Activated CD4-positive, CD25-positive, alpha-beta regulatory T cell (primary cell): ENCODE measurements at places on chromosomes 11 and 22.

DNA sequence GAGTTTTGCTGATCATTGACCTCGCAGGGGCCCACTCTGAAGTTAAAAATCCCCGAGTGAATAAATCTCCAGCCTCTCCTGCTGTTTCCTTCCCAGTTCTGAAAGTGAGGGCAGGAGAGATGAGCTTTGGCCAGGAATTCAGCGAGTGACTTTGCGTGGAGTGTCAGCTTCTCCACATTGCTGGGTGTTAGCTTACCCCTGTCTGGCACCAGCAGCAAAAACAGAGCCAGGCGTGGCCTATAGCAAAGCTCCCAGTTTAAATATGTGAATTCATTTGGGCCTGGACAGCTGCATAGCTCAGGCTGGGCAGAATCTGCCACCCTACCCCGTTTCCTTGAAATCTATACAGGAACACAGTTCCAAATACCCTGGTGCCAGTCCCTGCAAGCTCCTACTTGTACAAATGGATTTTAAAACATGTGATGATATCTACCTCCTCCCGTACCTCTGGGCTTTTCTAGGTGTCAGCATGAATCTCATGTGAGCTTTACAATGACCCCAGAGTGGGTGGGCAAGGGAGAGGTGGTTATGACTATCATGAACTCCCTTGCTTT is 25.6 kb downstream of the TIMP3 start:
- no peak for DNase-seq

GRCh38 chr11:94653561-94653960 is 86.4 kb downstream of the PIWIL4 start:
- DNase-seq: no peak

GRCh38 chr11:118636569-118637290 is 29.3 kb downstream of the PHLDB1 start:
- no peak for DNase-seq

- DNase-seq: no peak
These were observed 477 bp downstream of the ZBTB16 start for GRCh38 chr11:114059984-114060391.

GRCh38 chr11:123547180-123547579 is 107.2 kb downstream of the SCN3B start:
- DNase-seq: no peak

- no peak for DNase-seq
These were observed 289.2 kb downstream of the MN1 start for GRCh38 chr22:27512283-27512761.

DNA sequence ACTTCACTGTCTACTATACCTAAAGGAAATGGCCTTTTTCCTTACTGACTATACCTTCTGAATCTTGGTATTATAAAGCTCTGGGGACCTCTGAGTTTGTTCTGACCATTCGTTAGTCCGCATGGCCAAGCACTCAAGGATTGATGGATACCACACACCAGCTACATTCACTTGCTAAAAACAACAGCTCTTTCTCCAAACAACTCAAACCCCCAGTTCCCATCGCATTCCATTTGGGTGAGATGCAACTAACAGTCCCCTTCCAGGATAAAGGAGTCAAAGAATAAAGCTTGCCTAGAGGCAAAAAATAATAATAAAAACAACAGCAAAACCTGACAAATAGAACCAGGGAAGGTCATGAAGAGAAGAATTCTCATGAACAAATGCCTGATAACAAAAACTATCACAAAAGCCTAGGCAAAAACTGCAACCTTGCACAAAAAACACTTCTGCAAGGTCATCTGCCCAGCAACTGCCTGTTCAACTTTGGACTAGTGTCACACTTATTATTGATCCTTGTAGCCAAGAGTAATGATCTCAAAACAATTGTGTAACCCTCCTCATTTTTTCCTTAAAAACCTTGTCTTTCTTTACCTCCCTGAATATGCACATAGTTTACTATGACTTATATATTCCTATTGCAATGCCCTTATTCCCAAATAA is 139.0 kb upstream of the GUCY1A2 start:
- no peak for DNase-seq
